Activated CD8-positive, alpha-beta T cell treated with anti-CD3 and anti-CD28 coated beads for 36 hours (primary cell): ENCODE measurements at places on chromosomes 7 and 10.

GRCh38 chr10:94052281-94052680 lies 58.5 kb downstream of the PLCE1 start:
- no peak for DNase-seq

GRCh38 chr10:77139252-77140160 lies 498.1 kb downstream of the KCNMA1 start:
- DNase-seq, result no peak

GRCh38 chr10:56360583-56360966 lies 484 bp downstream of the ZWINT start:
- DNase-seq, result no peak

GRCh38 chr7:141231018-141231792 lies 157.3 kb downstream of the TMEM178B start:
- DNase-seq, result no peak

DNA sequence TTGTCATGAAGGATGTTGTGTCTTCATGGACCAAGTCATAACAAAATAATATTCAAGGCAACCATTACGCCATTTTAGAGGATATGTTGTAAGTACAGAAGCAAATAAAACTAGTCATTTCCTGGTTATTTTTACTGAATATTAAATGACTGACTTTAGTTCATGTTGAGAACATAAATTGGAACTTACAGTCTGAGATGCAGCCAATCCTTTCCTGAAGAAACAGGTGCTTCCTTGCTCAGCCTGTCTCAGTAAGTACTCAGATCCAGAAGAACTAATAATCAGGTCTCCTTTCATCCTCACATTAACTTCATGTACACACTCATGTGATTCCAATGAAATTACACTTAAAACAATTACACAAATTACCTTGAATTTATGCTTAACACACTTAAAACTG lies 12.3 kb downstream of the SEMA3A start:
- no peak for DNase-seq
